NCI-H1048 (cell line): ENCODE measurements at places on chromosomes 12 and 14.

DNA sequence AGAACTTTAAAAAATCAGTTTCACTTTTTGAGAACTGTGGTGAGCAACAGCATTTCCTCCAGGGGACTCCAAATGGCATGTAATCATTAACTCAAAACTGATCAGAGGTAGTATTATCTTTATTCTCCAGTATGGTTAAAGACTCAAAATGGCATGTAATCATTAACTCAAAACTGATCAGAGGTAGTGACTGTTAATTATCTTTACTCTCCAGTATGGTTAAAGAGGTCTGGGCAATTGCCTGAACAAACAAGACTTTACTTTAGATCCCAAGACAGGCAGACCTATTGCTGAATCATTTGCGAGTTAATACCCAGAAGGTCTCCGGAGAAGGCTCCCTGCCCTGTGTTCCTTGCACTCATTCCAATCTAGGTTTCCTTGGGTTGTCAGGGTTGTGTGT, 6.6 kb upstream of the ACADS start:
- DNase-seq, result no peak

DNA sequence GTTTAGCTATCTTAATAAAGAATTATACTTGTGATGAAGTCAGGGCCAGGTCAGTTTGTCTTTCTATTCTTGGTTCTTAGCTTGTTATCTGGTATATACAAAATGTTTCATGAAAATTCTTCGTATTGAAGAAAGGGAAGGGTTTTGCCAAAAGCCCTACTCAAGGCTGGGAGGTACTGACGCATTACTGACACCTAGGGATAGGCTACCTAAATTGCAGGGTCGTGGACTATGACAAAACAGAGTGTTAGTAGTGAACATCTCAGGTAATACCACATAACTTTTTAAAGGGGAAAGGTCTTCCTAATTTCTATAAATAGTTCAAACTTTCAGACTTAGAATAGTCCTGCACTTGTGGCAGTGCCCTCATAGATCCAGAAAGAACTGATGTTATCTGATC, 246.3 kb downstream of the RGS6 start:
- no peak for DNase-seq

- no peak for DNase-seq
Measured at GRCh38 chr14:59769586-59769985, 101.0 kb downstream of the RTN1 start.

- DNase-seq, result no peak
Measured at GRCh38 chr14:100835548-100836310, 9.8 kb downstream of the MEG3 start.

DNA sequence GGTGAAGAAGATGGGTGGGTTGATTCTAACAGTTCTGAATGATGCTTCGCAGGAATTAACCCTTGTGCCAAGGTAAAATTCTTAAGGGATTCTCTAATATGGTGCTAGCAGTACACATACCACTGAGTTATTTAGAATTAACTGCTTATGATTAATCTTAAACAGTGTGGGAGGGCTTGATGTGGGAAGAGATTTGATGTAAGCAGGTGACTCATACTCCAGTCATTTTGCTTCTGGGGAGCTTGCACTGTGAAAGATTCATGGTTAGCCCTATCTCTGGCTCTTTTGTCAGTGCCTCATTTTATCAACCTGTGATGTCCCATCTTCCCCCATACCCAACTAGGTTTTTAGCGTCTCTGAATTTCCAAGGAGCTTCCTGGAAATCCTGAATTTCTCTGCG, 83.8 kb downstream of the NRXN3 start:
- no peak for DNase-seq

- no peak for DNase-seq
Measured at GRCh38 chr12:71772735-71773134, 18.1 kb downstream of the RAB21 start.

DNA sequence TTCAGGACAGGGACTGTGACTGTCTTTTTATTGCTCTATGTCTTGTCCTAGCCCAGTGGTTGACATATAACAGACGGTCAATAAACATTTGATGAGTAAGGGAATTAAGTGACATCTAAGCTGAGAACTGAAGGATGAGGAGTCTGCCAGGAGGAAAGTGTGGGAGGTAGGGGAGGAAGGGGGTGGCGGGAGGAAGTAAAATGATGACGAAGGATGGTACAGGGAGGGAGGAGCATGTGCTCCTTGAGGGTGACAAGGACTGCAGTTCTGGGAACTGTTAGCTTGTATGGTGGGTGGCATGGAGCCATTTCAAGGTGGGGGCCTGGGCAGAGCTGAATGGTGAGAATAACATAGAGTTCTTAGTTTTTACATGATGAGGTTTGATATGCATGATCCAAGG, 64.4 kb downstream of the RGS6 start:
- DNase-seq, result no peak

GRCh38 chr12:102120886-102121285, 903 bp downstream of the PARPBP start:
- no peak for DNase-seq

DNA sequence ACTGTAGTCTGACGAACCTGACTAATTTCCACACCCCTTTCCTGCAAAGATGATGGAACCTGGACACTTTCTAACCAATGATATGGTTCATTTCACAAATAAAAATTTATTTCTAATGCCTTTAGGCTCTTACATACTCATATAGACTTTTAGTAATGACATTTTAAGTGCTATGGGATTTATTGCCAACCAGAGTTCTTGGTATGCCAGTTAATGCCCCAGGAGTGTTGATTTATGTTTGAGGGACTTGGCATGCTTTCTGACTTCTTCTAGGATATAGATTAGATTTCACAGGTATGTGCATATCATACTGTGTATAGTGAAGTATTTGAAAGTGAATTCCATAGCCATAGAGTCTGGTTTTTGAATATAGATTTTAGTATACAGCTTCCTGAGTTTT, 159.5 kb downstream of the CFAP54 start:
- DNase-seq, result no peak

DNA sequence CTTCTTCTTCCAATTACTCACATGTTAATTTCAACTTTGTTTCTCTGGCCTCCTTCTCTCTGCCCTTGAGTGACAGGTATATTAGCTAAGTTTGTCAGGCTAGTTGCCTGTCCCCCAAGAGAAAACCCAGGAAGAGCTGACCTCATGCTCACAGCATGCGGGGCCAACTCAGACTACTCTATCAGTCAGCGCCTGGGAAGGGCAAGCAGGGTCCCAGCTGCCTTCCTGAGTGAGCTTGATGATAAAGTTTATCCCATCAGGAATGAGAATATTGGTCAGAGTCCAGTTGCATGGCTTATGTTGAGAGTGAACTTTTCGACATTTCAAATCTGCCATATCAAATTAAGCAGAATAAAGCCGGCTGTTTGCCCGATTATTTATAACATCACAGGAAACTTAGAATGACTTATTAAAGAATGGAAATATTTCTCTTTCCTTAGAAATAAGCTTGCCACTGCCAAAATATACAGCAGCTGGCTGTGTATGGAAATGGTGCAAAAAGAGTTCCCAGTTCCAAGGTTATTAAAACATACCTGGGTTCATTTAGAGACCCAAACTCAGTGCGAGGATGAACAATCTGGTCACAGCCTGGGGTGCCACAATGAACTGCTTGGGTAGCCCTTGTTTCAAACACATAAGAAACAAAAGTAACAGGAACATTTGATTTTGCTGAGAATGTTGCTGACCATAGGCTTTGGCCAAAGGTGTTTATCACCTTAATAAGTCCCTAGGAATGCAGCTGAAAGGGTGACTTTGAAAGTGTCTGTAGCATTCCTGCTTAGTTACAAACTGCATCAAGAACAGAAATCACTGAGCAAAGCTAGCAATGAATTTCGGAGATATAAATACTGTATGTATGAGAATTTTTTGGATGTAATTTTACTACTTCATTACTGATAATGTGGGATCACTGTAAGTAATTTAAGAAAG, 1553.8 kb upstream of the FLRT2 start:
- no peak for DNase-seq

- no peak for DNase-seq
Measured at GRCh38 chr14:52365071-52365470, 51.0 kb downstream of the PTGER2 start.

DNA sequence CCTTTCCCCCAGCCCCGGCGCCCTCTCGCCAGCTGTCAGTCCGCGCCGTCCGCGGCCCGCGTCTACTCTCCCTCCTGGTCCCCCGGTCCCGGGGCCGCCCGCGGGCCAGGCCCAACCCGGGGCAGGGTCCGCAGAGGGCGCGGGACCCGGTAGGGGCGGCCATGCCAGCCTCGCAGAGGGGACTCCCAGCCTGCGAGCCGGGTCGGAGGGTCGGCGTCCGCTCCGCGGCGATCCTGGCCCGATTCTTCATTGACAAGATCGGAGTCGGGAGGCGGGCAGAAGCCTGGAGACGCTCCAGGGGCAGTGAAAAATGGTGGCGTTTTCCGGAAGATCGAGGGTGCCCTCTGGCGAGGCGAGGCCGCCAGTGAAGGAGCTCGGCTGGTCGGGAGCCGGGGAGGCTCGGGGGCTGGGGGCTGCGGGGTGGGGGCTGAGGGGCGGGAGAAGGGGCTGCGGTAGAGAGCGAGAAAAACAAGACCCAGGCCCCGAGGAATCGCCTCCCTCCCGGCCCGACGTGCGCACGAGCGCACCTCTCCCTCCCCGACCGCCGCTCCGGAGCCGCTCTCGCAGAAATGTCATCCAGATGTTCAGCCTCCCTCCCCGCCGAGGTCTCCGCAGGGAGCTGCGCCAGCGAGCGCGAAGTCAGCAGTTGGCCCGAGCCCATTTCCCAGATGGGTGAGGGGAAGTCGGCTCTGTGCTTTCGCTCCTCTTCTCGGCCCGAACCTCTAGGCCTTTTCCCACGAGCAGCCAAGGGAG, 647 bp upstream of the TGFB3 start:
- DNase-seq, result peak; percentile 33

- peak; percentile 77 for DNase-seq
Measured at GRCh38 chr14:58607131-58607951, 30.4 kb upstream of the DACT1 start.

GRCh38 chr14:102479777-102480176, 29.8 kb downstream of the ANKRD9 start:
- DNase-seq, result no peak

GRCh38 chr12:117646520-117646919, 285.1 kb upstream of the NOS1 start:
- no peak for DNase-seq

DNA sequence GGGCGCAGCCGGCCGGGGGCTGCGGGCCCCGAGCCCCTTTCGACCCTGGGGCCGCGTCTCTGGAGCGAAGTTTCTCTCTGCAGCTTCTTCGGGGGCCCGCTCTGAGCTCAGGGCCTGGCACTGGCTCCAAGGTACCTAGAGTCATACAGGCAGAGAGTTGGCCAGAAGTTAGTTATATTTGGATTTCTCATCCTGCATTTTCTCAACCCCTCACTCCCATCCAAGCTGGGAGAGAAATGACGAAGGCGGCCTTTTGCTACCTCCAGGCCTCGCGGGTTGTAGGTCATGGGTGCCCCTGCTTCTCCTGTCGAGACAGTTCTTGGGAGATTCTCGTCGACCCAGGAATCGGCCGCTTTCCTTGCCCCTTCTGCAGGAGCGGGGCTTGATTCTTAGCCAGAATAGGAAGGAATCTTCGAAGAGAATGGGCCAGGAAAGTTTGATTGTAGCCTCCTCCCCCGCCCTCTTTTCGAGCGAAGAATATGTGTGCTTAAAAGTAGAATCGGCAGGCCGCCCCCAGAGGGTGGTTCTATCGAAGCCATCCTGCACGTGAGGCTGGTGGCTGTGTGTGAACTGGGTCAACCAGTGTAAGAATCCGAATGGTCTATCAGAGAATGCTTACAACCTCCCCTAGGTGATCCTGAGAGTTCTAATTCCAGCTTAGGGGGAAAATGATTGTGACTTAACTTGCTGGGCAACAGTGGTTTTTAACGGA, 785 bp downstream of the MLEC start:
- DNase-seq, result no peak

DNA sequence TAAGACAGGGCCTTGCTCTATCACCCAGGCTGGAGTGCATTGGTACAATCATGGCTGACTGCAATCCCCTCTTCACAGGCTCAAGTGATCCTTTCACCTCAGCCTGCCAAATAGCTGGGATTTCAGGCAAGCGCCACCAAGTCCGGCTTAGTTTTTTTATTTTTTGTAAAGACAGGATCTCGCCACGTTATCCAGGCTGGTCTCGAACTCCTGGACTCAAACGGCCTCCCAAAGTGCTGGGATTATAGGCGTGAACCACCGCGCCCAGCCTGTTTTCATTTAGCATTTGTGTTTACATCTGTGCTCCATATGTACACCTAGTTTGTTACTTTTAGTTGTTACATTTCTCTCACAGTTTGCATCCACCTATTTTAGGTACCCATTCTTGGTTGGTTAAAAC, 32.5 kb upstream of the LIMA1 start:
- DNase-seq, result no peak

GRCh38 chr14:38238878-38239277, 17.0 kb downstream of the CLEC14A start:
- no peak for DNase-seq

GRCh38 chr14:47277703-47278102, 397.7 kb downstream of the MDGA2 start:
- no peak for DNase-seq

DNA sequence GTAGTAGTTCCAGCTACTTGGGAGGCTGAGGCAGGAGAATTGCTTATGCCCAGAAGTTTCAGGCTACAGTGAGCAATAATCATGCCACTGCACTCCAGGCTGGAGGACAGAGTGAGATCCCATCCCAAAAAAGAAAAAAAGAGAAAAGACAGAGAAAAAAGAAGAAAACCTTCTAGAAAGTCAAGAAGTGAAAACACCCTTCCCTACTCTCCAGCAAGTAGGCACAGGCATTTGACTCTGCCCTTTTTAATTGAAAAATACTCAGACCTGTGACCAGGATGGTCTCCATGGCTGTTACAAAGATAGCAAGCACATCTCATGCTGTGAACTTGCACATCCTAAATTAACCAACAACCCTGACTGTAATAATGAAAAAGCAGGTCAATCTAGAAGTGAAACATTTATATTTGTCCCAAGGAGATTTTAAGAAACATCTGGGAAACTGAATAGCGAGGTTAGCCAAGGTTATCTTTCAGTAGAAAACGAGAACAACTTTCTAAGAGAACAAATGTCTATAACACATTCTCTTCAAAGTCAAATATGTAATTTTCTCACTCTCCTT, 2.0 kb downstream of the TMTC1 start:
- DNase-seq, result no peak

DNA sequence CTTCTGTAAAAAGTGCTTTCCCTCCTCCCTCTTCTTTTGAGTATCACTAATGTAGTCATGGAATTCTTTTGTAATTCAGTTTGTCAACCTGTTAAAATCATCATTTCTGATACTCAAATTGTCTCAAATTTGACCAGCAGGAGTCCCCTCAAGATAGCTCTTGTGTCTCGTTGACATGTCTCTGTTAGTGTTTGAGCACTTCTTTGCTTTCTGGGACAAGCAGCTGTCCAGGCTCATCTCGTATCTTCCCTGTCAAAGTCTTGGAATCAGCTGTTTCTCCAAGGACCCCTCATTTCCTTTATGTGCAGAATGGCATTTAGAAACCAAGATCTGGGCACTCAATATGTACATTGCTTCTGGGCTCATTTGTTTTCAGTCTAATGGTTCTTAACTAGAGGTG, 10.7 kb downstream of the CIPC start:
- DNase-seq, result no peak

GRCh38 chr12:103529306-103529705, 33.5 kb upstream of the C12orf42 start:
- no peak for DNase-seq
